ENCODE measurements at places on chromosomes 5 and 9.

GRCh38 chr9:101925498-101925897 is 187.1 kb upstream of the GRIN3A start:
- DNase-seq, result no peak

DNA sequence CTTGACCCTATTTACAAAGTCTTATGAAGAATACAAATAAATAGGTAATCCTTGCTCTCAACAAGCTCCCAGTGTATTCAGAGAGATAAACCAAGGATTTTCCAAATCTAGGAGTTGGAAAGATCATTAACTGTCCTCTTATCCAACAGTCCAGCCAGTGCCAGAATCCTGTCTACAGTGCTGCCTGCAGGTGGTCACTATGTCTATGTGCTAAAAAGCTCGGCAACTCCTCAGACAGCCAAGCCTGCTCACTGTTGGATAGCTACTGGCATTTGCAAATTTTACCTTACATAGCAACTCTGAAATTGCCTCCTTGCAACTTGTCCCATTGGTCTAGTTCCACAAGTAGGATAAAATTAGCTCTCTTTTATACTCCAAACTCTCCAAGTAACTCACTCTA is 187.4 kb downstream of the DCP2 start:
- no peak for DNase-seq

DNA sequence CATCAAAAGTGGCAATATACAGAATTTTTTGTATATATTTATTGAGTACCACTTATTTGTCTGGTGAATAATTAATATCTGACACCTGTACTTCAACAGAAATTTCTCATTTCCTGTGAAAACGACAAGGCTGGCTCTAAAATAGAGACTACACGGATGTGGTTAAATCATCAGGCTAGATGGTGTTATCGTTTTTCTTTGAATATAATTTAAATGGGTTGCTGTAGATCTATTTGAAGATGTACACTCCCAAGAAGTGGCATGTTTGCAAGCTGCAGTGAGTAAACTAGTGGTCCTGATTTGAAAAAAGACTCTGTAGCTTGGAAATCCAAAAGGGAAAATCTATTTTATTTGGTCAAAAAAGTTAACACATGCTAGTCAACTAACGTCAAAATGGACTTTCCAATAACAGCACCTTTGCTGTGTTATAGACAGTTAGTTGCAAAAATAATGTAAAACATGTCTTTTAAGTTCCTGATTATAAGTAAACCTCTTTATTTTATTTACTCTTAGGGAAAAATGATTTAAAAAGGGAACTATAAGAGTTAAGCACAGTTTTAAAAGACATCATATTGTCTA is 13.8 kb downstream of the ST8SIA4 start:
- no peak for DNase-seq

GRCh38 chr9:12414514-12414913 is 278.7 kb upstream of the TYRP1 start:
- DNase-seq, result no peak

DNA sequence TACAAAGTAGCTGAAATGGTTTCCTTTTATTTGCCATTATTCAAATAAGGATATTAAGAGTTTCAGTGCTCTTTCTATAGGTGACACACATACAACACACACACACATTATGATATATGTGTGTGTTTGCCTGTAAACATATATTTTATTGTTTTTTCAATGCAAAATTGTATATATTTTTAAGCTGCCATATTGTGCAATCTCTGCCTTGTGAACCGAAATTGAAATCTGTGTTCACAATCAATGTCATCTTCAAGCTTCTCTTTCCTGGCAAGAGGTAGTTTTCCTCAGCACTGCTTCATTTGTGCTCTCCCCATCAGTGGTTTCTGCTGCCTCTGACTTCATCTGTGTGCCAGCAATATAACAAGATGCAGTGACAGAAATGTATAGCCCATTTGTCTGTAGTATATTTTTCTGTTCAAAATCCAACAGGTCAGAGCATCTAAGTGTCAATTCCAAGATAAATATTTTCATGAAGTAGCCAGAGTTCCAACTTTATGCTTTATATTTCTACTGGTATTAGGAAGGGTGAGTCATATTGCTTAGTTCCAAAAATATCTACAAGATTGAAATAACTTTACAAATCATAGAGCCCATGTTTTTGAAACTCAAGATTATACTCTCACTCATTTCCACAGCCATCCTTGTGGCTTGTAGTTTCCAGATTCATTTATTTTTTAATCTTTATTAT is 1704.8 kb upstream of the CDH9 start:
- no peak for DNase-seq

- no peak for DNase-seq
Observed at GRCh38 chr9:121292051-121292450, 24.1 kb downstream of the GSN start.

DNA sequence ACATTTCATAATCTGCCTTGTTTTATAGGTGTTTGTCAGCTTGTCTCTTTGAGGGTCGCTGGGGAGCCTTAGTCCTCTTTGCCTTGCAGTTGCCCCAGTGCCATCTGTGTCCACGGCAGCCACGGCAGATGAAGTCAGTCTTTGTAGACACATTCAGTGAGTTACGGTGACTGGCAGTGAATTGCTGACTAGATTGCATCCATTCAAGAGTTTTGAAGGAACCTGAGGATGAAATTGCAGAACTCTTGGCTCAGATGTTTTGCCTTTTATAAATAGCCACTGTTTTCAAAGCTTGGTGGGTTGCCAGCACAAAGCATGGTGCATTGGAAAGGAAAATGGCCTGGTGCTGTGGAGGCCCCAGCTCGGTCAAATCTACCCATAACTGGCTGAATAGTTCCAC is 125.6 kb downstream of the TRIO start:
- DNase-seq, result no peak

- no peak for DNase-seq
Observed at GRCh38 chr9:78214492-78214891, 21.4 kb upstream of the CEP78 start.

DNA sequence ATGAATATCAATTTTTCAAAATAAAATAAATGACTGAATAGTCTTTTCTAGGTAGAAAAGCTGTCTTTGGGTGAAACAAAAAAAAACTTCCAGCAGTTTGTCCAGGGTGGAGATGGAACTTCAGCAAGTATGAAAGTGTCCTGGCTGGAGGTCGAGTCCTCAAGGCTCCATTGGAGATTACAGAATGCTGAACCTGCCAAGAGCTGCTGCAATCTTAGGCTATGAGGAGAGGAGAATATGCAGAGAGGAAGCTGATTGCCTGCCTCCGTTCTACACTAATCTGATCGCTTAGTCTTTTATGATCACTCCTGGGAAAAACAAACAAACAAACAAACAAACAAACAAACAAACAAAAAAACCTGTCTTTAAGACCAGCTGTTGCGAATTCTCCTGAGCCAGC is 50.6 kb downstream of the NREP start:
- no peak for DNase-seq

GRCh38 chr9:37371565-37372464 is 50.7 kb upstream of the GRHPR start:
- DNase-seq, result no peak

DNA sequence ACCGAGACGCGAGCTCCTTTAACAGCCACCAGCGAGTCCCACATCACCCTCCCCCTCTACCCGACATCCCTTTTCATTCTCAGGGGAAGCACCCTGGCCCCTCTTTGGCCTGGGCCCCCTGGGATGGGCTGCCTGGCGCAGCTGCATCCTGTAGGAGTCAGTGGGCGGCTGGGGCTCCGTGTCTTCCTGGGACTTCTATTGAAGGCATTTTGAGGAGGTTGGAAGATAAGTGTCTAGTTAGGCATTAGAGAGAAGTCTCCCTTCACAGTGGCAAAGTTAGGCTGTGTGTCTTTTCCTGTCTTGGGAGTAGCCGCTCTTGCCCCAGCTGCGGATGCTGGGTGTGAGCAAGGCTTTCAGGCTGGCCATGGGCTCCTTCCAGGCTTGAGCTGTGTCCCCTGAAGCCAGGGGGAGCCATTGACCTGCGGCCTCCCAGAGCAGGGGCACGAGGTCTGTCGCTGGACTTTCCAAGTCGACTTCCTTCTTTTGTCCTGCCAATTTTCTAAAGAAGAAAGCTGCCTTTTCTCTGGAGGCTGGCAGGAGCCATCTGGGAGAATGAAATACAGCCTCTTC is 18.6 kb upstream of the NKD2 start:
- DNase-seq, result no peak

DNA sequence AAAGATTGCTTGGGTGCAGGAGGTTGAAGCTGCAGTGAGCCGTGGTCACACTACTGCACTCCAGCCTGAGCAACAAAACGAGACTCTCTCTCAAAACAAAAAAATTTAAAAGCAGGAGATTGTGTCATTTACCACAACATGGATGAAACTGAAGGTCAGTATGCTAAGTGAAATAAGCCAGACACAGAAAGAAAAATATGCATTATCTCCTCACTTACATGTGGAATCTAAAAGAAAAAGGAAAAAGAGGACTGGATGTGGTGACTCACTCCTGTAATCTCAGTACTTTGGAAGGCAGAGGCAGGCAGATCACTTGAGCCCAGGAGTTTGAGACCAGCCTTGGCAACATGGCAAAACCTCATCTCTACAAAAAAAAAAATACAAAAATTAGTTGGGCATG is 146.8 kb upstream of the DAPK1 start:
- no peak for DNase-seq

GRCh38 chr5:37774912-37775483 is 64.8 kb downstream of the GDNF start:
- no peak for DNase-seq

GRCh38 chr5:154647761-154648145 is 107.4 kb upstream of the LARP1 start:
- DNase-seq, result no peak

- DNase-seq, result no peak
Observed at GRCh38 chr5:125837866-125838265, 585.3 kb upstream of the GRAMD2B start.
